ENCODE measurements at places on chromosomes 6 and 20. TPM values are rescaled to one million over a fixed set of nuclear protein-coding genes. Genes with fewer than 3 reads are reported as not detected.
A peak's percentile ranks its signal among the peaks of the same experiment; 100 is the strongest.

BEND3 gene
- total RNA-seq = 3.2 TPM

CGA gene
- total RNA-seq = 0.72 TPM

KIF6 gene
- total RNA-seq = 0.55 TPM

GRIK2 gene
- 0.09 TPM for total RNA-seq

GRCh38 chr6:105983763-105984162 lies 102.4 kb upstream of the PRDM1 start:
- H3K4me3 ChIP-seq = no peak overlapping the region
- no peak overlapping the region for H3K27ac ChIP-seq
- DNase-seq = no peak
- peaks cover 35% of the 10 kb centered on the region for H3K27me3 ChIP-seq

- H3K4me1 ChIP-seq = peaks cover 8% of the 10 kb centered on the region
- no peaks in the 10 kb centered on the region for H3K27me3 ChIP-seq
- no peak overlapping the region for H3K4me3 ChIP-seq
- H3K27ac ChIP-seq = peak overlapping the region; percentile 73
- no peaks in the 10 kb centered on the region for H3K36me3 ChIP-seq
Measured at GRCh38 chr20:38196076-38196475, 31.0 kb upstream of the TGM2 start.

DNA sequence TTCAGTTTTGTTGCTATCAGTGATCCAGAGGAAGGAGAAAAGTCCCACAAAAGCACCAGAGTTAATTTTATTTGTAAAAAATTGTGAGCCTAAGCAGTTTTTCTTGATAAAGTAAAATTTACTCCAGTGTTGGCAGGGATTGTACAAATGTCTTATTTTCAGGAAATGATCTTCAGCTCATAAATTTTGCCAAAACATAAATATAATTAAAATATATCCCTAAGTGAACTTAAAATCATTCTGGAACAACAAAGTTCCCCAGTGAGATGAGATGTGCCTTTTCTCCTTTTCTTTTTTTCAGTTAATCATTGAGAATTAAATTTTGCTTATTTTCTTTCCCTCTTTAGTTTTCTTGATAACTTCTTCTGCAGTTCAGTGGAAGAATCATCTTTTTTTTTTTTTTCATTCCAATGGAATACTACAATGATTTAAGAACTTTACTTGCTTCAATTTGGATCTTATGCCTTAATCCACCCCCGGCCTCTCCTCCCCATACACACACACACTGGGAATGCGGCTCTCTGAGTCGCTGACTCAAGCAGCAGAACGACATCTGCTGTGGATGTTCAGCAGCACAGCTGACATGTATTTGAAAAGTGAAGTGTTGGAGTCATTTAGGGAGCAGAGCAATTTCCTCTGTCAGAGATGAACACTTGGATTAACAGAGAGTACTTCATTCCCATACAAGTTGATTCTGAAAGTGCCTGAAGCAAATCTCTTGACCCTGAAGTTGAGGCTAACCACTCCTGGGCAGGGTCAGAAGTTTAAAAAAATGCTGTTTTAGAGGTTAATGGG lies 27.7 kb upstream of the LAMA4 start:
- no peak overlapping the region for H3K4me3 ChIP-seq
- peak; percentile 72 for DNase-seq
- H3K4me1 ChIP-seq = no peaks in the 10 kb centered on the region
- H3K36me3 ChIP-seq = no peaks in the 10 kb centered on the region
- H3K27me3 ChIP-seq = no peaks in the 10 kb centered on the region

- DNase-seq = peak; percentile 63
- peak overlapping the region; percentile 67 for H3K4me3 ChIP-seq
- peaks cover 21% of the 10 kb centered on the region for H3K4me1 ChIP-seq
Measured at GRCh38 chr6:33297406-33297955, 1.3 kb downstream of the RGL2 start.

GRCh38 chr20:34242879-34243278 lies 1.7 kb downstream of the ASIP start:
- no peak overlapping the region for H3K4me3 ChIP-seq
- no peaks in the 10 kb centered on the region for H3K4me1 ChIP-seq
- H3K27ac ChIP-seq = no peak overlapping the region
- DNase-seq = no peak

DNA sequence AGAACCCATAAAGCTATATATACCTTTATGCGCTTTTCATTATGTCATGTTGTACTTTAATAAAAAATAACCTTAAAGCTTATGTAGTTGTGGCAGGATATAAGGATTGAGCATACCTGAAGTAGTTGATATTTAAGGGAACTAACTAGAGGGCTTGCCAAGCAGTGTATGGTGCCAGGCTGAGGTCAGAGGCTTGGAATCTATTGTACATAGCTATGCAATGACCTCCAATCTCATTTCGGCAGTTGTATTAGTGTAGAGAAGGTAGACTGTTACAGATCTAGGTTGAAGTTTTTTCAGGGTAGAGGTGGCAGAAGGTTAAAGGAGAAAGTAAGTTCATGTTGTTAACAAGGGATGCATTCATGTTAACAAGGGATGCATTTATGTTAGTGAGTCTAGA lies 397.7 kb upstream of the HS3ST5 start:
- no peak for DNase-seq
- H3K27ac ChIP-seq = no peak overlapping the region
- no peaks in the 10 kb centered on the region for H3K36me3 ChIP-seq
- H3K27me3 ChIP-seq = no peaks in the 10 kb centered on the region

GRCh38 chr6:13561624-13562267 lies 12.7 kb upstream of the SIRT5 start:
- H3K27ac ChIP-seq = no peak overlapping the region
- H3K4me1 ChIP-seq = no peaks in the 10 kb centered on the region
- H3K36me3 ChIP-seq = no peaks in the 10 kb centered on the region

Data from adrenal gland (tissue), 19 donors.